ENCODE measurements at places on chromosomes 13 and 19. TPM values are rescaled to one million over a fixed set of nuclear protein-coding genes. Genes with fewer than 3 reads are reported as not detected.

Gene ZNF180
- 8.6 TPM for total RNA-seq

Gene PLVAP
- not detected for total RNA-seq

Gene ALOX5AP
- 2.8 TPM for total RNA-seq

Gene OLFM2
- 12.3 TPM for total RNA-seq

Gene CELF5
- 0.53 TPM for total RNA-seq

Gene RUBCNL
- 0.07 TPM for total RNA-seq

Gene FCAR
- total RNA-seq: not detected

Gene IGFL3
- total RNA-seq: not detected

Gene CCDC194
- total RNA-seq: not detected

Gene NDUFA11
- 288 TPM for total RNA-seq

Gene CACNA1A
- 0.03 TPM for total RNA-seq

Gene BORA
- total RNA-seq: 12.2 TPM

Measured in A549 treated with CpdA at 1 μM for 4 hours (cell line).